ENCODE measurements at places on chromosomes 11 and 22.
A peak's percentile ranks its signal among the peaks of the same experiment; 100 is the strongest.

GRCh38 chr22:44430716-44431115 lies 67.3 kb downstream of the RTL6 start:
- no peak for DNase-seq

DNA sequence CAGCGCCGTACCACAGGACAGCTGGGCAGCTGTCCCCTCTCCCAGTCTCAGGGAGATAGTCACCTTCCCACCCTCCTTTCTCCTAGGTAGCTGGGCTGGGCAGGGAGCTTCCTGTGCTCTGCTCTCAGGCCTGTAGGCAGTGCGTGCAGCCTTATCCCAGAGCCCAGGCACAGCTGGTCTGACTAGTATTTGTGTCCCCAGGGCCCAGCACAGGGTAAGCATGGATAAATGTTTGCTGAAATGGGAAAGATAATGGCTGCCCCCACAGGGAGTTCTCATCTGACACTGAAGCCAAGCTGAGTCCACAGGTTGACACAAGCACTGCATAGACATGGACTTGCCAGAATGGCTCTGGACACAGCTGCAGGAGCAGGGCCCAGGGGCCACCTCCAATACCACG lies 9.8 kb downstream of the SLC15A3 start:
- no peak for DNase-seq

- no peak for DNase-seq
Observed at GRCh38 chr22:40406063-40406890, 35.9 kb downstream of the SGSM3 start.

GRCh38 chr11:118437208-118438125 lies 1.2 kb downstream of the KMT2A start:
- DNase-seq = peak; percentile 15

DNA sequence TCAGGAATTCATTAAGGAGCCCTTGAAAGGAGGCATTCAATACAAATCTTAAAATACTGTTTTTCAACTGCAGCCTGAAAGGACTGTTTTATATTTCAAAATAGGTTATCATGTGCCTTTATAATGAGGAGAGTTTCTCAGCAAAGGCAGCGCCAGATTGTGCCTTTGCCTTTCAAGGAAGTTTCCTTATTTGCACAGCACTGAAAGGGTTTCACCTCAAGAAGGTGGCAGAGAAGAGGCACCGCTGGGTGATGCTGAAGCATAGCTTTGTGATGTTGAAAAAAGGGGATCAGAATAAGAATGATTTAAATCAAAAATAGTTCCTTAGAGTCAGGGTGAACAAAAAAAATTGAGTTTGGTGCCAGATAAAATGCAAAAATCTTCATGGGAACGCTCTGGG lies 601.0 kb upstream of the KIRREL3 start:
- DNase-seq = no peak

GRCh38 chr11:76124905-76125770 lies 81.2 kb downstream of the WNT11 start:
- DNase-seq = no peak

DNA sequence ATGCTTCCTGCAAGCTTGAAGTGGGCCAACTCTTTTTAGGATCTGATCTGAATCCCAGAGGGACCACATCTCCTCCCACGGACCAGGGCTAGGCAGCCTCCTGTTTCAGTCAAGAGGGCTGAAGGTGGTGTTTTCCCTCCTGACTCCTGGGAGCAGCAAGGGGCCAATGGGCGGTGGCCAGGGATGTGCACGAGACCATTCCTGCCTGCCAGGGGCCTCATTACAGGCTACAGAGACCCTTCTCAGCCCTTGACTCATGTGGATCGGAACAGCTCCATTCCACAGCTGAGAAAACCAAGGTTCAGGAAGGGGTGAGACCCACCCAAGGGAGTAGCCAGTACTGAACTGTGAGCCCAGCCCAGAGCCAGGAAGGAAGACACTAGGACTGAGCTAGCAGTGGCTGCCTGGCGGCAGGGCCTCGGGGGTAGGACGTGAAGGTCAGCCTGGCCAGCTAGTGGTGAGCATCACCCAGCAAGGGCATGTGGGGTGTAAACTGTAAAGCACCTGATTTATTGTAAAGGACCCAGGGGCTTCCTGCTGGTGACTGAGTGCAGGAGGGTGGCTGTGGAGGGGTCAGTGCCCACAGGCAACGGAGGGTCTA lies 3.4 kb upstream of the P2RY6 start:
- no peak for DNase-seq

- DNase-seq = no peak
Observed at GRCh38 chr11:2186669-2187279, 15.2 kb upstream of the TH start.

DNA sequence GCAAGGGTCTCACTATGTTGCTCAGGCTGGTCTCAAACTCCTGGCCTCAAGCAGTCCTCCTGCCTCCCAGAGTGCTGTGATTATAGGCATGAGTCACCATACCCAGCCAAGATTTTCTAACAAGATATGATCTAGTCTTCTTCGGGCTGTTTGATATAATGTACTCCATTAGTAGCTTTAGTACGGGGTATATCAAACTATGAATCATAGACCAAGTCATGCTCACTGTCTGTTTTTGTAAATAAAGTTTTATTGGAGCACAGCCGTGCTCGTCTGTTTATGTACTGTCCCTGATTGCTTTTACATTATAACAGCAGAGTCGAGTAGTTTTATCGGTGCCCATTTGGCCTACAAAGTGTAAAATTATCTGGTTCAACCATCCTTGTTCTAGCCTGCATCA lies 43.9 kb upstream of the GRIK4 start:
- no peak for DNase-seq

DNA sequence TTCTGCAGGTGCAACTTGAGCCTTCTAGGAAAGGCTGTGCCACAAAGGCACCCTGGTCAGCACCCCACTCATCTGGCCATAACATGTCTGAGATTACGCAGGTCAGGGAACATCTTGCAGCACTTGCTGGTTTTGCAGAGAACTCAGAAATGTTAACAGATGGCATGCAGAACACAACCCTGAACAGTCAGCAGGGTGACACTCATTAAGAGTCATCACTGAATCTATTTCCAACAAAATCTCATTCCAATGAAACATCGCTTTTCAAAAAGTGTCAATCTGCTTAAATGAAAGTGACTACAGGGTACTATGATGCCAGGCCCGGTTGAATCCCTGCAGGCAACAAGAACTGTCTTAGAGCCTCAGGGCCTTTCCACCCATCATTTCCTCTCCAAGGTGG lies 369.8 kb upstream of the CCDC90B start:
- DNase-seq = no peak

DNA sequence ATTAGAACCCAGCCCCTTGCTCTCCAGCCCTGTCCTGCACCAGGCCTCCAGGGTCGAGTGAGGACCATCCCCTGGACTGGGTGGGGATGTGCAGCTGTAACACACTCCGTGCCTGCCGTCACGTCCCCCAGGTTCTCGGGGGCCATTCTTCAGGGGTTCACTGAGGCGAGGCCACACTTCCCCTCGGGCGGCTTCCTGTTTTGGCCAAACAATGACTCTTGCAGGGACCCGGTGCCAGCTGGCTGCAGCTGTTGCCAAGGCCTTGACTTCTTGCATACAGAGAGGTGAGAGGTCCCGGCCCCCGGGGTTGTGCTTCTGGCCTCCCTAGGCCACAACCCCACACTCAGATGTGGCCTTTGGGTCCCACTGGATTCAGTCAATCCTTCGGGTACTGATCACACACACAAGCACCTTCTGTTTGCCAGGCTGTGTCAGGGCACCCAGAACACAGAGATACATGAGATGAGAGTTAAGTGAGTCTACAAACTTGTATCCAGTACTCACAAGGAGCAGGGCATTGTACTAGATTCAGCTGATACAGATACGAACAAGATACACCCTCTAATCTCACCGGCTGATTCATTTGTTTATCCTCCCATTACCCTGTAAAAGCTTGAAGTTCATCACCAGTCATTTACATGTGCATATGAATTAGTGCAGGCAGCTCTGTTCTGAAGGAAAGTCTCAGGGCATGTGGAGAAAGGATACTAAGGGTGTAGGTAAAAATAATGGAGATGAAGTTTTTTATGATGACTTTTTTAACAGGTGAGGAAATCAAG lies 32.9 kb downstream of the LRRC32 start:
- DNase-seq = no peak

GRCh38 chr11:87330187-87330601 lies 292.5 kb downstream of the TMEM135 start:
- DNase-seq = no peak

DNA sequence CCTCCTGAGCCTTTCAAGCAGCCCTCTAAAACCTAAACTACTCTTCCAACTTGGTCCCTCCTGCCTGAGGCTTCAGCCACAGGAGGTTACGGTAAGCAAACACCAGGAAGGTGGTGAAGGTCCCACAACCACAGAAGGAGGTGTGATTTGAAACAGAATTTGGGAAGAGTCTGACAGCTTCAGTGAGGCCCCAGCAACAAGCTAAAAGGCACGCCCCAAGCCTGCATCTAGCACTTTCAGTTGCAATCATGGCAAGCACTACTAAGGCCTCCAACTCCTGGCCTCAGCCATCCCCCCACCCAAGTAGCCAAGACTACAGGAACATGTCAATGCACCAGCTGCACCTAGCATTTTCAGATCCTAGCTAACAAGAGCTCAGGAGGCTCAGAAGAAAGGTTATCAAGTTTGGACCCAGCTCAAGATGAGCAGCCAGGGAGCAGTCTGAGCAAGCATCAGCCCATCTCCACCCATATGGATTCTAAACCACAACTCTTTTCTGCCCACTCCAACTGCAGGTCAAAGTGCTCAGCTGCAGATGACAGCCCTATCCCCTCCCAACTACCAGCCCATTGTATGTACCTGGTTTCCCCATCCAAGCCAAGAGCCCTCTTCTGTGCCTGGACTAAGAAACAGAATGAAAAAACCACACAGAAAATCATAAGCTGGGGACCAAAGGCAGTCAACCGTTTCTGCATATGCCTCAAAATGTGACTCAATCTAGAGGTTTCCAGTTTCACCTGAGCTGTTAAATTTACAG lies 10.4 kb upstream of the AHNAK start:
- no peak for DNase-seq

DNA sequence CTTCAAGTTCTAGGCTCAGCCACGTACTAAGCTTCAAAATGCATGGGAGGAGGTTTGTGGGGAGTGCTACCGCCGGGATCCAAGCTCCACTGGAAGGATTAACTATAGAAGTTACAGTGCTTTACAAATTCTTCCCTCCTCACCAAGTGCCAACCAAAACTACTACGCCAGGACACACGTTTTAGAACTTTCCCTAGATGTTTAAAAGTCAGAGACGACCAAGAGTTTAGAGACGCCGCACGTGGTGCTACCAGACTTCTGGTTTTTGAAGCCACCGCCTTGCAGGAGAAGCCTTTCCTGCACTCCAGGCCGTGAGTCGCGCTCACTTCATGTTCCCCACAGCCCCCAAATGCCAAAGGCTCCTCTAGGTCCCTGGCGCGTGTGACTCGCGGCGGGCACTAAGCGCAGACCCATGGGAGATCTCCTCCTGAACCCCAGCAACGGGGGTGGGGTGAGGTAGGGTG lies 734 bp downstream of the SNU13 start:
- DNase-seq = no peak

DNA sequence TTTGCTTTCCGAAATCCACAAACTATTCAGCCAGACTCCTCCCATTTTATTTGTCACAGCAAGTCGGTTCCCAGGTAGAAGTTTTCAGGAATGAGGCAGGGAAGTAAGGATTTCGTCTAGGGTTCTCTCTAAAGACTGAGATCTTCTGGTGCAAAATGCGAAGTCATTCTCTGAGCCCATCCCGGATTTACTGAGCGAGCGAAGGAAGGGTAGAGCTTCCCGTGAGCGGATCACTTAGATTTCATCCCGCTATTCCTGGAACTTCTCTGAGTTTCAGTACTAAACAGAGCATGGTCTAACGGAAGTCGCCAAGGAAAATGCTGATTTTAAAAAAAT lies 3.1 kb upstream of the CALCA start:
- DNase-seq = no peak

GRCh38 chr11:62535802-62536201 lies 10.8 kb downstream of the AHNAK start:
- DNase-seq = no peak

GRCh38 chr11:86987679-86988078 lies 32.5 kb upstream of the FZD4 start:
- DNase-seq = no peak

GRCh38 chr22:49853981-49854831 lies 562 bp downstream of the ZBED4 start:
- no peak for DNase-seq

DNA sequence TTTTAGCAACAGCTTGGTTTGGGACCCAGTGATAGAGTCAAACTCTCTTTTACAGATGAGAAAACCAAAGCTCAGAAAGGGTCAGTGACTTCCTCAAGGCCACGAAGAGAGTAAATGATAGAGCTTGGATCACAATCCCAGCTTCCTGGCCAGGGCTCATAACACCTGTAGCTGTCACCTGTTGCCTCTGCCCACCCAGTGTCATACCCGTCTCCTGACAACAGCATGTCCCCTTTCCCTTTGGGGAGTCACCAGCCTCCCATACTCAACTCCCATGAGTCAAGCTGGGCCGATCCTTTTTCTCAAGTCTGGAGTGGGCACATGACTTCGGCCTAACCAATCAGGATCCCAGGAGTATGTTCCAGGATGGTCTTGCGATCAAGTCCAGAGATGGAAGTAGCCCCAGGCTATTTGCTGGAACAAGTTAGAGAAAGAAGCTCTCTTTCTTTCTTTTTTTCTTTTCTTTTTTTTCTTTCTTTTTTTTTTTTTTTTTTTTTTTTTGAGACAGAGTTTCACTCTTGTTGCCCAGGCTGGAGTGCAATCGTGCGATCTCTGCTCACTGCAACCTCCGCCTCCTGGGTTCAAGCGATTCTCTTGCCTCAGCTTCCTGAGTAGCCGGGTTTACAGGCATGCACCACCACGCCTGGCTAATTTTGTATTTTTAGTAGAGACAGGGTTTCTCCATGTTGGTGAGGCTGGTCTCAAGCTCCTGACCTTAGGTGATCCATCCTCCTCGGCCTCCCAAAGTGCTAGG lies 27.8 kb upstream of the MYH9 start:
- DNase-seq = no peak

- no peak for DNase-seq
Observed at GRCh38 chr11:48047616-48048015, 67.3 kb downstream of the PTPRJ start.

- no peak for DNase-seq
Observed at GRCh38 chr11:119764108-119764868, 35.3 kb upstream of the NECTIN1 start.

- DNase-seq = no peak
Observed at GRCh38 chr11:123381817-123382554, 48.1 kb upstream of the GRAMD1B start.

- DNase-seq = no peak
Observed at GRCh38 chr22:19526076-19526701, 2.0 kb upstream of the CLDN5 start.

Measured in stimulated activated CD4-positive, alpha-beta T cell treated with anti-CD3 and anti-CD28 coated beads, Interleukin-15, amount 100 ng/mL, for 1 hour (primary cell).